Occipital lobe (tissue), 3 donors: ENCODE measurements at places on chromosomes 6 and 20. TPM values are rescaled to one million over a fixed set of nuclear protein-coding genes. Genes with fewer than 3 reads are reported as not detected.

RIMS1 gene
- 456 TPM for total RNA-seq

SLC35D3 gene
- total RNA-seq = not detected

CAP2 gene
- total RNA-seq = 33.7 TPM

BPI gene
- total RNA-seq = not detected

ZSCAN23 gene
- total RNA-seq = 16.2 TPM

C6orf118 gene
- total RNA-seq = 6.6 TPM
